ENCODE measurements at places on chromosomes 3 and 15.

DNA sequence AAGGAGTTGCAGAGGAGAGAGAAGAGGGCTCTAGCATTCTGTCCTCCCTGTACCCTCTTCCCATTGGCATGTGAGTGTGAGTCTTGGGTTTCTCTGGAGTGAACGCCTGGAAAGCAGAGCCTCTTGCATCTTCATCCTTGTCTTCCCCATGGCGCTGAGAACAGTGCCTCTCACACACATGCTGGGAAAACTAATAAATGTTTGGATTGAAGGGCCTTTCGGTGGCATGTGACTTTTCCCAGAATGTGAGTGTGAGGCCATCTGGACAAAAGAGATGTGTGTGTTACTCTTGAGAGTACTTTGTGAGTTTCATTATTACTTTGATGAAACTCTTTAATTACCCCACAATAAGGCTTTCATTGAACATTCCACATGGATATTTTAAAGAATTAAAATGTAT is 122.3 kb downstream of the MITF start:
- no peak for DNase-seq

DNA sequence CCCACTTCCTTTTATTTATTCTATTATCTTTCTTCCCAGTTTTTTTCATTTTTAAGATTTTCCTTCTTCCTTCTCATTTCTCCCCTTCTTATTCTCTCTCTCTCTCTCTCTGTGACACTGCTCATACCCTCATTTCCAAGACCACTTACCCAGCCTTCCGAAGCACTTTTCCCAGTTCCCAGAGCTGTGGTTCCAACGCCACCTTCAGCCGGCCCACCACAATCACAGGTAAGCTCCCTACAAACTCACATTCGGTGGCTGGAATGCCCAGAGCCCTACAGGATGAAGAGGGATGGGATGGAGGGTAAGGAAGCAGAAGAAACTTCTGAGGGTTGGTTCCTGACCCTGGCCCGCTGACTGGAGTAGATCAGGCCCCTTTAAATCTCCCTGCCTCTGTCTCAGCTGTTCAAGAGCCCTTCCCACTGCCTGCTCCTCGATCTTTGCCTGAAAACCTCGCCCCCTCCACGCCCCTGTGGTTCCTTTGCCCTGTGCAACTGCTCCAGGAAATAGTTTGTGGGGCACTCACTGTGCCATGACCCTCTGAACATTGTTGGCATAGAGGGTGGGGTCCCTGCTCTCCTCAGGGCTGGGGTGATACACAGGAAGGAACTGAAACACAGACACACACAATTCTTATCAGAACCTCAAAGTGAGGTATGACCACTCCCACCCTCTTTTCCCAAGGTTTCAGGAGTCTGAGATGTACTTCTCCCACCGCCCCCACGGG is 4.8 kb downstream of the LPCAT4 start:
- DNase-seq = no peak

- no peak for DNase-seq
Observed at GRCh38 chr3:16743276-16743675, 138.1 kb upstream of the DAZL start.

DNA sequence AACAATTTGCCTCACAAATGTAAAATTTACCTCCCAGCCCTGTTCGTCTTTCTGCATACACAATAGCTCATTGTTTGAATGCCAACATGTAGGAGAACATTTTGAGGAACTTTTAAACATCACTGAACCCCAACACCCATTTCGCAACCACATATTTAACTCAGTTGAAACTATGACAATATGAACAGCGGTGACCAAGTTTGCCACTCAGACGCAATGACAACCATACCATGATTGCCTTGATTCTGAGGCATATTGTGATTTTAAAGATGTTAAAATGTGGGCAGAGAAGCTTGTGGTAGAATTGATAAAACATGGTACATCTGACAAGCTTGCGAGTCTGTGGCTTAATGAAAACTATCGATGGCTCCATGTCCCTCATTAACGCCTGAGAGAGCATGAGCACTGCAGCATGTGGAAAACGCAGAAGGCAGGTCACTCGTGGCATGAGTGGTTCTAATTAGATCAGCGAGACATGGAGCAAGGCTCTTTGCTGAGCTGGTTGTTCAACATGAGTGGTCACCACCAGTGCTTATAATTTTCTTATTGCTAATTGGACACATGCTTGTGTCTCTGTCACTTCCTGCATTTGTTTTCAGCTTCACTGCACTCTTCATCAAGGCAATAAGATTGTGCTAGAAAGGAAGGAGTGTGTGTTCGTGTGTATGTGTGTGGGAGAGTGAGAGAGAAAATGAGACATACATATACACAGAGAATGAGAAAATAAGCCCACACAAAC is 116.8 kb downstream of the CHST2 start:
- no peak for DNase-seq

- DNase-seq = no peak
Observed at GRCh38 chr3:136283627-136284026, 33.5 kb downstream of the PCCB start.

DNA sequence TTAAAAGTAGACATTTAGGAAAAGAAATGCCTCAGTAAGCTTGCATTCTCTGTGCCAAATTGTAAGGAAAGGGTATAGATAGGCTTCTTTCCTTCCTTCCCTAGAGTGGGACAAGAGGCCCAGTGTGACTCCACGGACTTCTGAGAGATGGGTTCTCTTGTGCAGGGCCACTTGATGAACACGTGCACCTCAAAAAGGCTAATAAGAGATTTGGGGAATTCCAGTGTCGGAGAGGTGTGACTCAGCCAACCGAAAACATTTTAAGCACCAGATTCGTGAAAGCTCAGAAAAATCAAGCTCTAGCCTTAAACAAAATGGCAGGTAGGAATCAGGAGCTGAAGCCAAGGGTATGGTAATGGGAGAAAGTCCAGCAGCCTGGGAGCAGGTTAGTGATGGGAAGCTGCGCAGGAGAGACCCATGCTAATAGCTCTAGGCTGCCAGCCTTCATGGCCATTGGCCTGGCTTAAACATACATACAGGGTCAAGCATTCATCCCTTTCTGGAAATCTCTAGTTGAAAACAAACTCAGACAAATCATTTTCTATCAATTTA is 56.2 kb downstream of the SV2B start:
- DNase-seq = no peak

- no peak for DNase-seq
Observed at GRCh38 chr3:192943393-192943792, 25.7 kb upstream of the MB21D2 start.

GRCh38 chr15:96332637-96333121 is 2.2 kb downstream of the NR2F2 start:
- DNase-seq = no peak

DNA sequence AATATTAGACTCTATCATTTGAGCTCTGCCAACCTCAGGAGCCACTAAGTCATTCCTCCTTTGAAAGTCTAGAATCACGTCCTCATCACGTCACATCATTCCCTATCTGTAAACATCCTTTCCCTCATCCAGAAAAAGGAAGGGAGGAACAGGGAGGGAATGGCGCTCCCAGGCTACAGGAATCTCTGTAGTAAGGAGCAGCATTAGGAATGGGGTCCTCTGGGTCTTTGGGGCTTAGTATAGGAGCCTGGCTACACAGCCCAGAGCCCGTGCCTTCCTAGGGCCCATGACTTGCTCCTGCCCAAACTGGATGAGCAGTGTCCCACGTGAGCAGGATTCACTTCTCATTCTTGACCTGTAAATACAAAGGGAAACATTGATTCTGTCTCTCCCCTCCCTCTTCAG is 1.6 kb downstream of the TAGLN3 start:
- no peak for DNase-seq

- no peak for DNase-seq
Observed at GRCh38 chr3:38706961-38707360, 57.5 kb upstream of the SCN5A start.

- no peak for DNase-seq
Observed at GRCh38 chr3:44875596-44875995, 1.2 kb downstream of the TGM4 start.

DNA sequence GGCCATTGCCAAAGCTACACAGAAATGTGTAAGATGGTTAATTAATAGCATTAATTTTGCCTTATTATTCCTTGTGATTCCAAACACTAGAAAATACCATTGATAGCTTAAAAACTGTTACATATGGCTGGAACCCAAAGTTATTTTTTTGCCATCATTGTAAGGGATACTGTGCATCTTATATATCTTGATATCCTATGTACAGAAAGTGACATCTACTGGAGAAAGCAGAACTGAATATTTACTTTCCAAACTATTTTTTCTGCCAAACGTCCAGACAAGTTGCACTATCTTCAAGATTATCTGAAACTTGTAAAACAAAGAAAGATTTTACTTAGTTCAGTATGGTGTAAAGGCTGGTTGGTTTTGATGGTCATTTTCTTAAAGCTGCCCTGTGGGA is 33.3 kb upstream of the MEIS2 start:
- DNase-seq = no peak

DNA sequence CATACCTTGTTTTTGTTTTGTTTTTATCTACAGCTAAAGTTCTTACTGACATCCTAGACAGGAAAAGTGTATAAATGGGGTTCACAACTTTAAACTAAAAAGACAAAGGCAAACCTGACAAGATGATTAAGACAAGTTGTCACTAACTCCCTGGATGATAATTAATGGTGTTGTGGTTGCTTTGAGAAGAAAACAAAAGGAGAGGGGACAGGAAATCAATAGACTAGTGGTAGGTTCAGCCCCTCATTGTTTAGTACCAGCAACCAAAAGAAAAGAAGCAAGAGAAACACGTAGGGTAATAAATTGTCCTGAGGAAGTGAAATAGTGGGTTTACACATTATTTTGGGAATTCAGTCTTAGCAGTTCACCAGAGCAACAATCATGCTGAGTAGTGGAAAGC is 78.8 kb downstream of the BFSP2 start:
- peak; percentile 73 for DNase-seq

- no peak for DNase-seq
Observed at GRCh38 chr3:9787714-9788113, 4.6 kb downstream of the TADA3 start.

GRCh38 chr3:129047553-129047839 is 13.1 kb upstream of the GP9 start:
- DNase-seq = no peak

Data from NCI-H146 (cell line).